ENCODE measurements at places on chromosomes 5 and 9.

DNA sequence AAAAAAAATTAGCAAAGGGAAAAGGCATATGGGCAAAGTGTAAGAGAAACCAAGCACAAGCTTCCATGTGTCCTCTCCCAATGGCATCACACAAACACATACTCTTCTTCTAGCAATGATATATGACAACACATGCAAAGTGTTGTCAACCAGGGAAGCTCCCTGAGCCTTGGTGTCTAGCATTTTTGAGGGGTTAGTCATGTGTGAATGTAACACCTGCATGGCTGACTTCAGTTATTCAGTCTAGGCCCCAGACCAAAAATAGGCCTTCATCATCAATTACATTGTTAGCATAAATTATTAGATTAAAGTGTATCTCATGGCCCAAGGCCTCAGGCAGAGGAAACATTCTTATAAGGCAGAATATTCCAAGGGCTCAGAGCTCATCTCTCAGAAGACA, 450.0 kb downstream of the TLE1 start:
- DNase-seq, result no peak

GRCh38 chr5:127834094-127834531, 130.9 kb downstream of the CCDC192 start:
- no peak for DNase-seq

DNA sequence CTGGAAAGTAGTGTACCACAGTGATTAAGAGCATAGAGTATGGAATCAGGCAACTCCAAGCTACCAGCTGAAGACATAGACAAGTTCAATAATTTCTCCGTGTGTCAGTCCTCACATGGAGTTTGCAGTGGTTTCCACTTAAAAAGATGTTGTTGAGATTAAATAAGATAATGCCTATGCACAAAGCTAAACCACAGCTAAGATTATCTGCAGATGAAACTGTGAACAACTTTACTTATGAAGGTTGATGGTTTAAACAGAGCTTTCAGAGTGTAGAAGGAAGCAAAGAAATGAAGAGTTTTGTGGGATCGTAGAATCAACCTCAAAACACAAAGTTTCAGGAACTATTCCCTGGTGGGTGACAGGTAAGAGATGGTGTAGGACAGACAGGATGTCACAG, 223.5 kb upstream of the IL12B start:
- no peak for DNase-seq

- no peak for DNase-seq
These were observed 113.5 kb downstream of the CAMK4 start for GRCh38 chr5:111337688-111338087.

- no peak for DNase-seq
These were observed 71.7 kb upstream of the SNX2 start for GRCh38 chr5:122703203-122703602.

DNA sequence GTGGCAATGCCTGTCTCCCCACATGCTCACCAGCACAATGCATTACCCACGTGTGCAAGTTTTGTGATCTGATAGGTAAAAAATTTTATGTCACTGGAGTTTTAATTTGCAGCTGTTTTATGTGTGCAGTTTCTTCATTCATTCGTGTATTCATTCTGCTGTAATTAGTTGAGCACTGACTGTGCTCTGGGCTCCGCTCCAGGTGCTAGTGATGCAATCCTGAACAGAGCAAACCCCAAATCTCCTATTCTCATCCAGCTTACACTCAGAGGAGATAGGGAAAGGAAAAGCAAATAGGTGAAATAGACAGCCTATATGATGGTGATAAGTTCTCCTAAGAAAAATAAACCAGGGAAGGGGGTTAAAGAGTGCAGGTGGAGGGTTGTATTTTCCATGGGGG, 148.4 kb downstream of the TENT4A start:
- no peak for DNase-seq

- DNase-seq, result no peak
These were observed 115.8 kb upstream of the FBXL7 start for GRCh38 chr5:15384176-15384575.

DNA sequence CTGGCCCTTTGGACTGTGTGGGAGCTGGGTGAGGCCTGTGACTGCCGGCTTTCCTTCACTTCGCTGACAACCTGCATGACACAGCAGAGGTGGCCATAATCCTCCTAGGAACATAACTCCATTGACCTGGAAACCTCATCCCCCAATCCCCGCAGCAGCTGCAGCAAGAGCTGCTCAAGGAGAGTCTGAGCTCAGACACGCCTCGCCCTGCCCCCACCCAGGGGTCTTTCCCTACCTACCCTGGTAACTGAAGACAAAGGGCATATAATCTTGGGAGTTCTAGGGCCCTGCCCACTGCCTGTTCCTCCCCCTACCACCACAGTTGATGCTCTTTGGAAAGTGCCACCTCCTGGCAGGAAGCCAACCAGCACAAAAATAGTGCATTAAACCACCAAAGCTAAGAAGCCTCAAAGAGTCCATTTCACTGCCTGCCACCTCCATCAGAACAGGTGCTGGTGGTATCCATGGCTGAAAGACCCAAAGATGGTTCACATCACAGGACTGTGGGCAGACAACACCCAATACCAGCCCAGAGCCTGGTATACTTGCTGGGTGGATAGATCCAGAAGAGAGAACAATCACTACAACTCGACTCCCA, 18.4 kb downstream of the TRIM36 start:
- DNase-seq, result no peak

DNA sequence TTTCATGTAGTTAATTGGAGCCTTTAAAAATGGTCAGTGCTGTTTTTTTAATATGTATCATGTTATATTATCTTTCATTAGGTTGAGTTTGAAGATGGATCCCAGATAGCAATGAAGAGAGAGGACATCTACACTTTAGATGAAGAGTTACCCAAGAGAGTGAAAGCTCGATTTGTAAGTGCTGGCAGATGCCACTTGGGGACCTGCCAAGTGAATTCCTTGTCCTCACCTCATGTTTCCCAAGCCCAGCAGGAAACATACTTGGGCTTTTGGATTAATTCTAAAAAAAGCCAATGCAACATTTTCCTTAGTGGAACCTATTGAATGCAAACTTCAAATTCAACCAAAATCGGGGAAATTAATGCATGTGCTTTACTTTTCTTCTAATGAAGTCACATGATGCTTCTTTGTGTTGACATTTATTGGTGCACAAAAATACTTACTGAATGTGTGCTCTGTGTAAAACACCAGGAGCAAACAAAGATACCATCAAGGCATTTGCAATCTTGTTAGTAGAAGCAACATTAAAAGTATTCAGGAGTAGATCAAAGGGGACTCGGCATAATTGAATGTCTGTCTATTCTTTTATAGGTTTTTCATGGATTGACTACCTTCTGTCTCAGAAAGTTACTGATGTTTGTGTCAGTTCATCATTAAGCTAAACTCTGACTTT, 412.1 kb downstream of the KDM4C start:
- no peak for DNase-seq

- DNase-seq, result no peak
These were observed 7.0 kb upstream of the PRR7 start for GRCh38 chr5:177439518-177440053.

DNA sequence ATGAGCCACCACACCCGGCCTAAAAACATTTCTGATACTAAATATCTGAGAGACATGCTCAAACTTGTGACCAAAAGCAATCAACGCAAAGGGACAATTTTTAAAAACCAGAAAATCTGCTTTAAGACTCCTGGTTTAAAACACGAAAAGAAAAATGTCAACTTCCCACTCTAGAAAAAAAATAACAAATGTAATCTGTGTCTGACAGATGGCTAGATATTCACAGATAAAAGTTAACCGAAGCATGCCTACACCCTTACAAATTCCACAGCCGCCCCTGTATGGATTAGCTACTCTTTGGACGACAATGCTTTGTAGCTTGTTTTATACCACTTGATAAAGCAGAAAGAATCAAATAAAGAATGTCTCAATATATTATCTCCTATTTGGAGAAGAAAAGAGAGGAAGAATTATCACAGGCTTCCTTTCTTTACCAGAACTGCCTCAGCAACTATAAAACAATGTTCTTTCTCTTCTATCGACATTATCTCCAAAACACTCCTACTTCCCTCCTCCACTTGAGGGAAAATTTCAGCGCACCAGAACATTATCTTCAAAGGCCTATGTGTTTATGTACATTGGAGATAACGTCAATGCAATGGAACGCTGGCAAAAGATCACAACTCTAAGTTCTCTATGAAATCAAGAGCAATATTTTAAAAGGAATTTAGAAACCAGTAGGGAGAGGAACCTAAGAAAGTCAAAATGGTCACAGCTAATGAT, 26.2 kb downstream of the CEMIP2 start:
- no peak for DNase-seq

- DNase-seq, result no peak
These were observed 298.5 kb downstream of the MAST4 start for GRCh38 chr5:66894480-66895240.

DNA sequence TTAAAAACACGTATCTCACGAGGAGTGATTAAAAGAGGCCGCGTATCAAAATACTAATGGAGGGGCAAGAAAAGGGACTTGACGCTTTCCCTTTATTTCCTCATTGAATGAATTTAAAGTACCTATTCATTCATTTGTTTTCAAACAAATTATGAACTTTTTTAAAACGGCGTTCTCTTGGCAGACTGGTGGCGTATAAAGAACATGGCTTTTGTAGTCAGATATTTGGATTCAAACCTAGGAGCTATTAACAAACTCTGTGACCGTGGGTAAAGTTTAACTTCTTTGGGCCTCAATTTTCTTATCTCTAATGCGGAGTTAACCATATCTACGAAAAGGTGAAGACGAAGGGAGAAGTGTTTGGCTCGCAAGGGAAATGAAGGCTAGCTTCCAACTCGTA, 876 bp downstream of the CAAP1 start:
- DNase-seq, result no peak

DNA sequence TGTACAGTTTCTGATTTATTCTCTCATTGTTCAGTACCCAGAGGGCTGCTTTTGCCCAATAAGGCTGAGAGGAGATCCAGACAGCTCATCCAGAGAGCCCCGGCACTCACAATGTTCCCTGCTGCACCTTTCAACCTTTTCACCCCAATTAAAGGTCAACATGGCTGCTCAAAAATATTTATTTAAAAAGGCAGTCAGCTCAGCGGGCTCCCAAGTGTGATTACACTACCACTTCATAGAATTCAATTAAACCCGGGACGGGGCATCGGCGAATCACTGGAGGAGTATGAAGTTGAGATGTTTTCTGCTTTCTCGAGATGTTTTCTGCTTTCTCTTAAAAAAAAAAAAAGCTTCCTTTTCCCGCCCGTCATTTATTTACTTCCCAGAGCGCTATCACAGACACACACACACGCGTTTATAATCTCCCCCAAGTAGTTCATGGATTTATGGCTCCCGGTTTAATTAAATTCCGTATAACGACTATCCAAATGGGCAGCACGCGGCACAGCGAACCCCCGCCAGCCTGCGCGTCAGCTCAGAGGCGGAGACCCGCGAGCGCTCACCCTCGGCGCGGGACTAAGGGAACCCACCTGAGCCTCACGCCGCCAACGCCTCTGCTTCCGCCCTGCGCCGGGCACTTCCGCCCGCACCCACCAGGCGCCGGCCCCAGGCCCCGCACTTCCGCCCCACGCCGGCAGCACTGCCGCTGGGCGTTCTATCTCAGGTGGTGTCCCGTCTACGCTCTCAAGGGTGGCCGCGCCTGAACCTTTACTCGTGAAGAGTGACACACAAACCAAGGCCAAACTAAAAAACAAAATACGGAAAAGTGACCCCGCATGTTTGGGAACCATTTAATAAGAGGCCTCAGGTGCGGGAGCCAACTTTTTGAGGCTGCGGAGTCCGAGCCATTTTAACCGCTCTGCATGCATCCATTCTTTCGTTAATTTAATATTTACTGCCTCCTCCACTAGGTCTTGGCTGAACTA, at the start of gene C5orf63:
C5orf63 (minus strand) TSS at position 642 of the 986 bp plus-strand sequence. CDS start 14,507 bp downstream, outside the sequence.
- no peak for DNase-seq

- DNase-seq, result no peak
These were observed 27.6 kb downstream of the TPD52L3 start for GRCh38 chr9:6355728-6356127.

GRCh38 chr5:167122267-167122666, 1169.2 kb upstream of the WWC1 start:
- DNase-seq, result no peak

- DNase-seq, result no peak
These were observed 538.6 kb upstream of the CYLC2 start for GRCh38 chr9:102456562-102456961.

- no peak for DNase-seq
These were observed 77.8 kb downstream of the SECISBP2 start for GRCh38 chr9:89395931-89396710.

DNA sequence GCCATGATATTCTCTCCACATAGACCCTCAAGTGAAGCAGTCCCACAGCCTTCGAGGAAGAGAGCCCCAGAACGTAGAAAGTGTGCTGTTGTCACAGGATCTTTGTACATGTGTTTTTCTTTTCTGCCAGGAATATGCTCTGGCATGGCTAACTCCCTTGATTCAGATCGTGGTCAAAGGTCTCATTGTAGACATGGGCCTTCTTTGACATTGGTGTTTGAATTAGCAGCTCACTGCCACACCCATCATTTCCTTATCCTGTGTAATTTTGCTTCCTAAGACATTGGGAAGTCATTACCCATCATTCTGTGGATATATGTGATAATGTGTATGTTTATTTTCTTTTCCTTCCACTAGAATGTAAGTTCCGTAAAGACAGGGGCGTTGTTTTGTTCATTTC, 25.5 kb downstream of the MTRR start:
- DNase-seq, result no peak

DNA sequence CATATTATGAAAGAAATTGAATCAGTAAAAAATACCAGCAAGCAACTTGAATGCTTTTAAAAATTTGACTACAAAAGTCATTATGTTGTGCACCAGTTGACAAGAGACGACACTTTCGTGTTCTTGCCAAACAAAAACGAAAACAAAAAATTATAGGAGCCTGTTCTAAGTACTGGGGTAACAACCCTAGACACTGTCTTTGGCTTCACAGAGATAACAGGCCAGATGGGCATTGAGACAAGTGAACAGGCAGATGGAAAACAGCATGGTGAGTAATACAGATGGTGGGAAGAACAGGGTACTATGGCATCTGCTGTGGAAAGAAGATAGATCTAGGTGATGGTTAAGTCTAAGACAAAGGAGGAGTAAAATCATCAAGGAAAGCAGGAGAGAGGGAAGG, 99.0 kb downstream of the CDH12 start:
- DNase-seq, result no peak

DNA sequence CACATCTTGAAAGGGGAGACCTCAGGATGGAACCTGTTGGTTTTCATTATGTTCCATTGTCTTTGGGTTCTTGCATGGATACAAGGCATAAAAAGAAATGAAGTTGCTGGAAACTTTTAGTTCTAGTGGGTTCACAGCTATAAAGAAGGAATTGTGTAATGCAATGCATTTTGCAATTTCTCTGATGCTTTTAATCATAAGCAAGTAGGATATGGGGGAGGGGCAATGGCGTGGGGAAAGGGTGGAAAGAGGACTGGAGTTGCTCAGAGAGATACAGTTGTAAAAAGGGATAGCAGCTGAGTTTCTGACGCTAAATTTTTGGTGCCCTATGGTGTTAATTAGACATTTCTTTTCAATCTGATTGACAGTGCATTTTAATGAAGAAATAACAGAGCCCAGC, 88.6 kb upstream of the FANCC start:
- DNase-seq, result no peak

DNA sequence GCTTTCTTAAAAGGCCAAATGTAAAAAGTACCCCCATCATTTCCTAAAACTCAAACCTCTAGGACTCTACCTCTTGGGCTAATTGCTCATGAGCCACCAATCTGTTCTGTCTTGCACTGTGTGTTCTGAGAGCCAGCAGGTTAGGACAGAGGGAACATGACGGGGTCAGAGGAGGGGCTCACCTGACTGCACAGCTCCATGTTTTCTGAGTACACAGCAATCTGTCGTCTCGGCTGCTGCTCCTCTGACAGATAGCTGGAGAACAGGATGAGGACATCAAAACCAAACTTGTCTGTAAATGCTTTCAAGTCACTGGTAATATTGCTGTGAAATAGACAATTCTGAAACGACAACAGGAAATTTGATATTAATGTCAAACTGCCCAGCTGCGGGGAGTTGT, 50.9 kb upstream of the PCA3 start:
- no peak for DNase-seq
